ENCODE measurements at places on chromosomes 1 and 21.

DNA sequence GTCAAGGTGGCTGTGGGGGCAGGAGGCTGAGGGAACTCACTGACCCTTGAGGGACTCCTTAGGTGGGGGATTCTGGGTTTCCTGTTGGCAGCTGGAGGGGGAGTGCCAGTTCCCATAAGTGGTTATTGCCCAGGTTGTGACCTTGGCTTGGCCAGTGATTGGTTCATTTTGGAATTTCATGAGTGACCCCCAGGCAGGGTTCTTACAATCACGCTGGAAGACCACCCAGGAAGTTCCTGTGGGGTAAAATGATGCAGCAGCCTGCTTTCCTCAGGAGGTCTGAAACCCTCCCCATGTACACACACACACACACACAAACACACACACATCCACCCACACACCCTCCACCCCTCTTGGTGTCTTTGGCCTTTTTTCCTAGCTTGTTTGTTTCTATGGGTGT is 16.9 kb downstream of the VANGL1 start:
- no peak for DNase-seq

DNA sequence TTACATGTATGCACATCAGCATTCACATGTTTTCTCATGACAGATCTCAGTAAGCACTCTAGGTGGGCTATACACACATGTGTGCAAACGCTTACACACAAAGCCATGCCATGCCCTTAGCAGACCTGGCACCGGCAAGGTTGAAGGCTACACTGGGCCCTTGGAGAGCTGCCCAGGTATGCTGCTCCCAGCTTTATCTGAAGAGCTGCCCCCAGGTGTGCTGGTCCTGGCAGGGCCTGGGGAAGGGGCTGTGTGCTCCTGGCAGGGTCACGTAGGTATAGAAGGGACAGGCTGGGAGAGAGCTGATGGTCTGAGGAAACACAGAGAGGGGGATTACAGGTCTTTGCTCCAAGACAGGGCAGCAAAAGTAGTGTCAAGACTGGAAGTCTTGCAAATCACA is 146.7 kb upstream of the VANGL1 start:
- no peak for DNase-seq

DNA sequence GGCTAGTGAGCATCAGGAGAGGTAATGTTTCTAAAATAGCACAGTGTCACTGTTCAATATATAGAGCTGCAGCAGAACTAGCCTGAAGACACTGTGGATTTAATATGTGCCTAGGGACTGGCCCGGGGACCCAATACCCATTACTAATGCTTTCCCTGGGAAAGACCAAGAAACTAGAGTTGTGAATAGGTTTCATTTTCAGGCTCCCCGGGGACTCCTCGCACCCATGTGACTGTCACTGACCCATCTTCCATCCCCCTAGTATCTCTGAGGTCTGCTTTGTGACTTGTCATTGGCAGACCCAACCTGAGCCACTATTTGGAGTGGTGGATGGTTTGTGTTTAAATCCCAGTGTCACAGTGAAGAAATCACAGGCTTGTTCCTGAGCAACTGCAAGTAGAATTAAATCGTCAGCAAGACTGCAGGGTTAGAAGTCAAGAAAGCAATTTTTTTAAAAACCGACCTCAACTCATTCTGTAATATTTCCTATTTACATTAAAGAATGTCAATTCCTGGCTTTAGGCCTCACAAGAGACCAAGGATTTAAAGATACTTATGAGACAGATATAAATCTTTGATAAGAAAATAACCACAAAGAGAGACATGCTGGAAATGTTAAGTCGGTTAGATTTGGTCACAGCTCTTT is 130.0 kb upstream of the TNR start:
- DNase-seq = no peak

- no peak for DNase-seq
Measured at GRCh38 chr1:209546390-209547085, 37.0 kb upstream of the CAMK1G start.

GRCh38 chr1:12617511-12617900 is 504 bp downstream of the DHRS3 start:
- DNase-seq = no peak

DNA sequence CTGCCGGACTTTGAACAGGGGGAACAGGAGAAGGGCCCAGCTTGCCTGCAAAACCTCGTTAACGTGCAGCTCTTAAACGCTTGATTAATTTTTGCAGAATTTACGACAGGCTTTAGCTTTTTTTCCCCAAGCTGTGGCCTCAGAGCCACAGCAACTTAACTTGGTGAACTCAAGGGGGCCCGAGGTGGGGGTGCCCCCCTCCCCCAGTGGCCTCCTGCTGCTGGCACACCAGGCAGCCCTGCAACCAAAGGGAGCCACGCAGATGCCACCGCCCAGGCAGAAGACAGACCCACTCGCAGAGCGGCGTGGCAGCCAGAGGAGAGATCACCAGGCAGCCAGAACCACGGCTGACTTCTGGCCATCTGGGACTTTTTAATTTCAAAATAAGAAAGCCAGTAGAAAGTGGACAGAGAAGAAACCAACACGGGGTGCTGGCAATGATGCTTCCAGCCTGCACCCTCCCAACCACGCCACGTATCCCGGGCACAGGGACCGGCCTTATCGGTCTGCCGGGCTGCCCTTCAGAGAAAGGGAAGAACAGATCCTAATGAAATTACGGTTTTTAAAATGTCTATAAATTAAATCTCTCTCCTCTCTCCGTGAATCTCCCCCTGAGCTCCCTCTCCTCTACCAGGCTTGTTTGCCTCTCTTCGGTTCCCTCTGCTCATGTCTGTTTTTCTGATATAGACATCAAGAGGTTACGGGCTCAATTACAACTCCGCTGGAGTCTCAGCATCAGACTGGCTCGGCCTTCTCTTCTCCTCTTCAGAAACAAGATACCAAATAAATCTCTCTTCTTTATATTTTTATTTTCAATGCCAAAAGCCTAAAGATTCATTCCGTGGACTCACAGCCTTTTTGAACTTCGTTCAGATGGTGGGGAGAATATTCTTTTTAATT is 6.4 kb downstream of the CASZ1 start:
- DNase-seq = no peak

DNA sequence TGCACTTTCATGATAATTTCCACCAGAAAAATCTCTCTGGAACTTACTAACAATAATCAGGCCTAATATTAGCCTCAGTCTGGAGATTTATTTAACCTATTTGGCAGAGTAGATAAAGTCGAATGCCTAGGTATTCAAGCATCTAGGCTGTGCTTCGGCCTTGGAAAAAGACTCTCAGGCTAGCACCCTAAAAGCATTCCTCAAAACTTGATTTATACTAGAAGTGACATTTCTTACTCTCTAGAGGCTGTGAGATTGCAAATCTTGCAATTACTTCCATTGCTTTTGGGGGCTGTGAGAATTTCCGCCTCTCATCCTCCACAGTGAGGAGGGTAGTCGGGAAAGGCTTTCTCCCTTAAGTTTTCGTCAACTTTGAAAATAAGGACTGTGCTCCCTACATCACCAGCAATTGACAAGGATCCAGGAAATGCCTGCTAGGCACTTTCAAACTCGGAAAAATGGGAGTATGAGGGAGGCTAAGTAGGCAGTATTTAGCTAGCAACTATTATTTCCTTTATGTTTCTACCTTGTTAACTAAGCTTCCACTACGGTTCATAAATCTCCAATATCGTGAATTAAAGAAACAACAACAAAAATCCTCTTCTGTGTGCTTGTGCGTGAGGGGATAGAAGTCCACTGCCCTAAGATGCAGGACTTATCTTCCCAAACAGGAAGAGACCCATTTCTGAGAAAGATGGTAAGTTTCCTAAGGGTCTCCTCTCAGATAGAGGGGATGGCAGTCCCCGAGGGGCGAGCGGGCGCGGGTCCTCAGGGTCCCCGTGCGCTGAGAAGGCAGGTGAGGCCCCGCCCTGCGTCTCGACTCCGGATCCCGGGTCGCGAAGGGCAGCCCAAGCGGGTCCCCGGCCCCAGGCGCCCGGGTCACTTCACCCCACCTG is 1.1 kb upstream of the LMO4 start:
- DNase-seq = no peak

DNA sequence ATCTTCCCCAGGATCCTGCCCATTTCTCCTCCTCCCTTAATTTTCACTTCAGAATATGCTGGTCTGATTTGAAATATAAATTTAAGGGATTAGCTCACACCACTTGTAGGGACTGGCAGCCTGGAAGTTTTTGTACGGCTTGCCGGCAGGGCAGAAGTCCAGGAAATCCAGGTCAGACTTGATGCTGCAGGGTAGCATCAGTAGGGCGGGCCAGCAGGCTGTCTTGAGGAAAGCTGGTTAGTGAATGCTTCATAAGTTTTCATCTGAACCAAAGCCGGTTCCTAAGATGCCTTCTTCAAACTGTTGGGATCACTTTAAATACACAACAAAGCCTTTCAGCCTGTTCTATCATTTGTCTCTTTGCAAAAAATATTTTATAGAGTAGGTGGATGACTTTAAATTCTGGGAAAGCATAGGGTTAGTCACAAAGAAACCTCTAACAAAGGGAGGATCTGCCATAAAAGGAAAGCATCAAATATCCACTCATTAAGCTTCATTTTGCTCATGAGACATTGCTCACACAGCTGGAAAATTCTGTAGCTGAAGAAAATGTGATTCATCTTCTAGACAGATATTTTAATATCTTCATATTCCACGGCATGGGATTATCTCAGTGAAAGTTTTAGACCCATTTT is 90.7 kb upstream of the GFI1 start:
- no peak for DNase-seq

DNA sequence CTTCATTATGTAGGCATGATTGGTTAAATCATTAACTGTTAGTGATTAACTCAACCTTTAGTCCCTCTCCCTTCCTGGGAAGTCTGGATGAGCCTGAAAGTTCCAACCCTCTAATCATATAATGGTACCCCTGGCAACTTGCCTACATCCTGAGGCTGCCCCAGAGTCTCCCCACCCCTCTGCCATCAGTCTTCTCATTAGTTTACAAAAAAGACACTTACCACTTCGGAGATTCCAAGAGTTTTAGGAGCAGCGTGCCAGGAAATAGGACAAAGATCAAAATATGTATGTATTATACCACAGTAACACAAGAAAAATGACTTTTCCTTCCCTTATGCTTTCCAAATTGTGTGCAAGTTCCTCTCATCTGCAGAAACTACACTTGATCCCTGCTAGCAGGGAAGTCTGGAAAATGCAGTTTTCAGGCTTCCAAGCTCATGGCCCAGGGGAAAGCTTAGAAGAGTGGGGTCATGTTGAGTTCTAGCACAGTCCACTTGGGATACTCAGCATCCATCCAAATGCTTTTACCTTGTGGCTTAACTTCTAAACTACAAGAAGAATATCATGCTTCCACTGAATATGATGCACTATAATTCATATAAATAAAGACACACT is 64.6 kb upstream of the PPIH start:
- no peak for DNase-seq

DNA sequence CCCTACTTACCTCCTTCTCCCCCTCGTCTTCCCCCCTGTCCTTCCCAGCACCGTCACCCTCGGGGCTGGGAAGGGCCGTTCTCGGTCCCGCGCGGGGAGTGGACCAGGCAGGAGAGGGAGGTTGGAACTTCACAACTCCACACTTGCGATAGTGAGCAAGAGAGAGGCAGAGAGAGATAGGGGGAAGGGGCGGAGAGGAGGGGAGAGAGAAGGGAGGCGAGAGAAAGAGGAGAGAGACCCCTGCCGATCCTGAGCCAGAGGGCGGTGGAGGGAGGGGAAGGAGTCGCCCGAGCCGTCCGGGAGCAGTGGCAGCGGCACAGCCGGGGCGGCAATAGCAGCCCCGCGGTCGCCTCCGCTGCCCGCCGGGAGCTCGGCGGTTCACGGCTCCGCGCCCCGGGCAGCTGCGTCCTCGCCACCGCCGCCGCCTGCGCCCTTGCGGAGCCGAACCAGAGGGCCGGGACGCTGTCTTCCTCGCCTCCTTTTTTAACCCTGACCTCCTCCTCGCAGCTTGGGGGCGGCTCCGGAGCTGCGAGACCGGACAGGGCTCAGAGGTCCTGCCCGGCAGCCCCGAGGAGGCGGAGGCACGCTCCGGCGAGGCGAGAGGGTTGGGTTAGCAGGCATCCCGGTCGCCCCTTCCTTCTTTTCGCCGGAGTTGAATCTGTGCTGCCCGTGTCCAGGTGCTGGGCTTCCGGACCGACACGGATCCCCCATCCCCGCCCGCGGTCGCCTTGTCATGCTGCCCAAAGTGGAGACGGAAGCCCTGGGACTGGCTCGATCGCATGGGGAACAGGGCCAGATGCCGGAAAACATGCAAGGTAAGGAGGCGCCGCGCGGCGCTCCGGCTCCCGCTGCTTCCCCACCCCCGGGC is 11.7 kb downstream of the NR5A2 start:
- DNase-seq = no peak

GRCh38 chr1:22831729-22832413 is 121.2 kb downstream of the EPHB2 start:
- peak; percentile 56 for DNase-seq

GRCh38 chr1:154499446-154499845 is 2.6 kb upstream of the TDRD10 start:
- no peak for DNase-seq

GRCh38 chr1:116167625-116168276 is 56.6 kb downstream of the MAB21L3 start:
- no peak for DNase-seq

DNA sequence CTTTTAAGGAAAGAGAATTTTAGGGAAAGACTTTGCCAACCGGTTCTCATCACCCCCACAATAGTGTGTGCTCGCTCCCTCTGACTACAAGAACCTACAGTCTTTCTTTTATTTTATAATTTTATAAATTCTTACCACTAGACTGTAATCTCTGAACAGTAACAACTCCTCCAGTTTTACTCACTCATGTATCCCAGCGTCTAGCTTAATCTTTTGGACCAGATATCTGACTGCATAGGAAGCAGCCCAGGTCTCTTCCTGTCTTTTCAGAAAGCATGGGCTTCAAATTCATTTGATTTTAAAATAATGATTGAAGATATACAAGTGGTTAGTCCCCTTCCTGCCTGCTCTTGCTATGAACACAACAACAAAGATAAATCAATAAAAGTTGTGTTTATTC is 19.0 kb upstream of the DUSP10 start:
- no peak for DNase-seq

GRCh38 chr21:45979651-45980050 is 1.9 kb upstream of the COL6A1 start:
- DNase-seq = no peak
